ENCODE measurements at places on chromosomes 7 and 10. TPM values are rescaled to one million over a fixed set of nuclear protein-coding genes. Genes with fewer than 3 reads are reported as not detected.

The LAMB1 gene
- not detected for total RNA-seq

The STOX1 gene
- 0.33 TPM for total RNA-seq

The NPC1L1 gene
- total RNA-seq = 0.19 TPM

- peaks cover 100% of the 10 kb centered on the region for H3K4me1 ChIP-seq
- DNase-seq = no peak
- peak overlapping the region; percentile 82 for H3K27ac ChIP-seq
Measured at GRCh38 chr10:124725171-124725631, 19.0 kb downstream of the FAM53B start.

- no peaks in the 10 kb centered on the region for H3K27me3 ChIP-seq
- DNase-seq = no peak
Measured at GRCh38 chr10:1202343-1202742, 146.2 kb downstream of the WDR37 start.

DNA sequence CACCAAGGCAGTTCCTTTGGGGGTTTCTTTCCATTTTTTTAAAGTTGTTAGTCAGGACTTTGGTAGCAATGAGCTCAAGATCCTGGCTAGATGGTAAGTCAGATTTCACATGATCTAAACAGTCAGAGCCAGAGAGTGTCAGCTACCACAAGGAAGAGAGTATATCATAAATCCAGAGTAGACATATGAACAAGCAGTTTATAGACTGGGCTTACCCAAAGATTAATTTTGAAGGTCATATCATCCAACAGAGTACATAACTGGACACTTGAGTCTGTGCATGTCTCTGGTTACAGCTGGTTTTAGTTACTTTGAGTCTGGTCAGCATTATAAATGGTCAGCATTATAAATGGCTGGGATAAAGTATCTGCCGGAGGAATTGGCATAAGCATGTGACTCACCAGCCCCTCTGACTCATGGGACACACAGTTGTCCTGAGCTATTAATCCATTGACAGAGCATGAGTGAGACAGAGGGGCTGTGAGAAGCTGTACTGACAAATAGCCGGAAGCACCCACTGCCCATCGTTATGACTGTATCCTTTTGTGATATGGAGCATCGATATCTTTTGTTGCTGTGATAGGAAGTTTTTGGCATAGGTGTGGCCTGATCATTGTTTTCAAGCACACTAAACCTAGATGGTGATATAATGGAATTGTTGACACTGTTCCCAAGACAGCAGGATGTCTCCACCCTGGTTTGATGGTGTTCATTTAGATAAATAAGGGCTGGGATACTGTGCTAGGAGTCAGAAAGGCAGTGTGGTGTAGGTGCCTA lies 19.3 kb downstream of the PPP1R3C start:
- no peaks in the 10 kb centered on the region for H3K27me3 ChIP-seq
- no peak for DNase-seq

GRCh38 chr7:106068986-106069385 lies 43.1 kb downstream of the SYPL1 start:
- no peaks in the 10 kb centered on the region for H3K27me3 ChIP-seq
- H3K4me1 ChIP-seq = peaks cover 42% of the 10 kb centered on the region
- no peaks in the 10 kb centered on the region for H3K36me3 ChIP-seq

GRCh38 chr10:113718969-113719822 lies 32.3 kb upstream of the PLEKHS1 start:
- no peaks in the 10 kb centered on the region for H3K27me3 ChIP-seq
- no peak for DNase-seq
- no peak overlapping the region for H3K27ac ChIP-seq
- H3K36me3 ChIP-seq = peaks cover 13% of the 10 kb centered on the region
- no peaks in the 10 kb centered on the region for H3K4me1 ChIP-seq
- H3K4me3 ChIP-seq = no peak overlapping the region

DNA sequence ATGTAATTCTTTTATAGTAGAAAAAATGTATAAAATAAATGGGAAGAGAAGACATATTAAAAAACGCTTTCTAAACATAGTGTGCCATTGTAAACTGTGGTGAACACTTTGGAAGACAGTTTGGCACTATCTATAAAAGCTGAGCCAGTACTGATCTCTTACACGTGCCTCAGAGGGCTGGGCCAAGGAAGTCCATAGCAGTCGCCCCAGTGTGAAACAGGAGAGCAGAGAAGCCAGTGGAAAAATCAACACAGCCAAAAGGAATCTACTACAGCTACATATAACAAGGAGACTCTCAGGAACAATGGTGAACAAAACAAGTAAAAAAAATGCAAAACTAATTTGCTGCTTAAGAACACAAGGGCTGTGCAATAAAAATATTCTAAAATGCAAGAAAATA lies 20.6 kb downstream of the SEPHS1 start:
- no peak overlapping the region for H3K27ac ChIP-seq
- no peak overlapping the region for H3K4me3 ChIP-seq
- DNase-seq = no peak
- H3K4me1 ChIP-seq = no peaks in the 10 kb centered on the region

GRCh38 chr7:36287371-36288241 lies 102.1 kb upstream of the ANLN start:
- H3K4me3 ChIP-seq = peak overlapping the region; percentile 62
- peak; percentile 66 for DNase-seq
- no peaks in the 10 kb centered on the region for H3K27me3 ChIP-seq
- H3K27ac ChIP-seq = peak overlapping the region; percentile 78
- peaks cover 91% of the 10 kb centered on the region for H3K4me1 ChIP-seq

DNA sequence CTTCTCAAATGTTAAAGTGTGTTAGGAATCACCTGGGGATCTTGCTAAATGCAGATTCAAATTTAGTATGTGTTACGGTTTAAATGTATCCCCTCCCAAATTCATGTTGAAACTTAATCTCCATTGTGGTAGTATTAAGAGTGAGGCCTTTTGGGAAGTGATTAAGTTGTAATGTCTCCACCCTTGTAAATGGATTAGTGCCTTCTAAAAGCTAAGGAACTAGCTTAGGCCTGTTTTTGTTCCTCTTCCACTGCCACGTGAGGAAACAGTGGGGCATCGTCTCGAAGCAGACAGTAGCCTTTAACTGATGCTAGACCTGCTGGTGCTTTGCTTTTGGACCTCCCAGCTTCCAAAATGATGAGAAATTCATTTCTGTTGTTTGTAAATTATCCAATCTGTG lies 52.3 kb upstream of the SEMA3D start:
- no peaks in the 10 kb centered on the region for H3K36me3 ChIP-seq
- H3K27me3 ChIP-seq = no peaks in the 10 kb centered on the region
- no peak for DNase-seq
- H3K4me3 ChIP-seq = no peak overlapping the region
- no peaks in the 10 kb centered on the region for H3K4me1 ChIP-seq

GRCh38 chr7:1288390-1288995 lies 55.8 kb downstream of the UNCX start:
- no peak overlapping the region for H3K27ac ChIP-seq
- H3K36me3 ChIP-seq = no peaks in the 10 kb centered on the region
- peaks cover 9% of the 10 kb centered on the region for H3K4me1 ChIP-seq
- DNase-seq = no peak

DNA sequence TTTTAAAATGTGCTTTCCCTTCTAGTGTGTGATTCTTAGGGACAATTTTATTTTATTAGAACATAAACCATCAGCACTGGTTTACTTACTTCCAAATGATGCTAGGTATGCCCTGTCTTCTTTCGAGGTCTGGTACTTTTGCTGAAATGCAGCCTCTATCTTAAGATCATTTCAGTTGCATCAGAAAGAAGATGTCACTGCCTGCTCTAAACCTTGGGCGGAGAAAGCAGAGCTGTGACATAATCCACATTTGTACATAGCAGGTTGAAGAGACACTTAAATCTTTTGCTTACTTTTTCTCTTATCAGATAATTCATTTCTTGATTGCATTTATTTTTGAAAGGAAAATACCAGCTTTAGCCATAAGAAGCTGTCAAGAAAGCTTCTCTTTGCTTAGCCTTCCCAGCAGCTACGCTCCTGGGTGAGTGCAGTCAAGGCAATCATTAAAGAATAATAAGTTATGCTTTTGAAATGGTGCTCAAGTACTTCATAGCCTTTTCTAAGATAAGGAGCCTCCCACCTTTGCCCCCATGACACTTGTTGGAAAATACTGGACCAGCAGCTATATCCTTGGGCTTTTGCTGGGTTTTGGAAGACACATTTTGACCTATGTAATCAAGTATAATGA lies 108.4 kb upstream of the SAMD8 start:
- no peaks in the 10 kb centered on the region for H3K4me1 ChIP-seq
- no peaks in the 10 kb centered on the region for H3K27me3 ChIP-seq
- H3K4me3 ChIP-seq = no peak overlapping the region
- no peaks in the 10 kb centered on the region for H3K36me3 ChIP-seq

DNA sequence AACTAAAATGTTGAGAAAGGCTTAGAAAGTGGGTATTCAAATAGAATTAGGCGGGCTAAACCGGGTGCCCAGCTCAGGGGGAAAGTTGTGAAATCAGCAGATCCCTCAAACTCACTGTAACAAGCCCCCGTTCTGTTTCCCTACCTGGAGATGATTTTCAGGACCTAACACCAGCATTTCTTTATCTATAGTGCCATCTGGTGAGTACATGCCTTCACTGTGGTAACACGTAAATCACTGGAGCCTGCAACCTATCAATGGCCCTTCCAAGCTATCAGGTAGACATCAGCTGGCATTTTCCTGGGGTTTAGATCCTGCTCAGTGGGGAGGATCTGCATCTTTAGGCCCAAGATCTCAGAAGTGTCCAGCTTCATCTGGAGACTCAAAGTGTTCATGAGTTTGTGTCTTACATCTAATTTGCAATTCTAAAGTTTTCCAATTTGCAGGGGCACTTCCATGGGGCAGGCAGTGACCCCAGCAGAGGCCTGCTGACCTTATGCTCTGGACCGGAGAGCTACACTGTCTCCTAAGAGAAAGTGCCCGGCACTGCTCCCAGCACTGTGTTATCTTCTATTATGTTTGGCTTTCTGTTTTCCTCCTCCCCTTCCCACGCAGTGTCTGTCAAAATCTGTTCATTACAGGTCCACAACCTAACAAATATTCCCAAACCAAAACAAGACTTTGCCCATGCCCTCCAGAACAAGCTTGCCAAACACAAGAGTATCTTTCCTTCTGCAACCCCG lies 132.5 kb downstream of the LSM5 start:
- H3K4me1 ChIP-seq = no peaks in the 10 kb centered on the region
- H3K4me3 ChIP-seq = no peak overlapping the region
- no peaks in the 10 kb centered on the region for H3K36me3 ChIP-seq
- H3K27ac ChIP-seq = no peak overlapping the region

GRCh38 chr10:5530846-5531557 lies 6.2 kb downstream of the CALML3 start:
- no peaks in the 10 kb centered on the region for H3K4me1 ChIP-seq
- no peaks in the 10 kb centered on the region for H3K36me3 ChIP-seq
